ENCODE measurements at places on chromosomes 5 and 9.

GRCh38 chr5:146825033-146825432, 53.5 kb downstream of the PPP2R2B start:
- no peak for DNase-seq

DNA sequence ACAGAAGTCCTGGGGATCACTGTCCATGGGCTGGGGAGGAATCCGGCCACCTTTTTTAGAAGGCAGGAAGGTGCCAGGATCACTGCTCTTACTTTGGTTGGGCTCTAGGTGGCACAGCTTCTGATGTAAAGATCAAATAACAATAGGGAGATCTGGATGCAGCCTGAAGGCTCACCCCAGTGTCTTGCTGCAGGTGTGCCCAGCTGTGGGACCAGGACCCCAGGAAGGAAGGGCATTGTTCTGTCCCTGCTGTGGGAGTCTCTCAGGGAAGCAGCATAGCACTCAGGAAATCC, 69.6 kb downstream of the DAB2IP start:
- DNase-seq = no peak

- no peak for DNase-seq
Measured at GRCh38 chr5:31995006-31995405, 179.1 kb downstream of the GOLPH3 start.

DNA sequence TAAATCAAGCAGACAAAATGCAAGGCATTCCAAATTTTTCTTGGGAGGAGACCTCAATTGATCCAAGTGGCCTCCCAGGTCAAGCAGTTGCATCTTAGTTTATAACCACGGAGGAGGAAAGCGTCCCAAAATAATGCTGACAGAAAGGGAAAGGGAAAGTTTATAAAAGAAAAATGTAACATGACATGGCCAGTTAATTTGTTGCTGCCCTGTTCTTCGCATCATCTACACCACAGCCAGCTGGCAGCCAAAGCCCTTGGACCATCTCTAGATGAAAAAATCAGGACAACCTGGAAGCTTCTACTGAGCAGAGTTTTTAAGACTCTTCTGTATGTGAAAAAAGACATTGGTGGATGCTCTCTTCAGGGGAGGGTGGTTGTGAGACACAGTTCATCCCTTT, 128.8 kb upstream of the FBXL7 start:
- no peak for DNase-seq

DNA sequence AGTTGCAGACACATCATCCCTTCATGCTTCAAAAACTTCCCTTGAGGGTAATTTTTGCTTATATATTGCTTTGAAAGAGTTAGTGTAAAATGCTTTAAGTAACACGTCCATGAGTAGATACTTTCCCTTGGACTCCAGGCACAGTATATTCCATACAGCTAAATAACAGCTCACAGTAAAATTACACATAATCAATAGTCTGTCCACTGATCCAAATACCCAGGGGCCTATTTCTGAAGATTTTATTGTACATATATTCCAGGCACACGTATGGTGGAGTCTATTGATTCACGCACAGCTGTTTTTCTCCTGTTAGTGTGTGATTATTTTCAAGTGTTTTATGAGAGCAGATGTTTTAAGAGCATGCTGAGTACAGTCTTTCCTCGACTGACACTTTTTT, 223.7 kb upstream of the GRAMD2B start:
- no peak for DNase-seq

- no peak for DNase-seq
Measured at GRCh38 chr5:166571668-166572067, 1719.8 kb upstream of the WWC1 start.

- no peak for DNase-seq
Measured at GRCh38 chr9:72154468-72155285, 5.4 kb downstream of the GDA start.

GRCh38 chr5:38994324-38994927, 79.8 kb downstream of the RICTOR start:
- no peak for DNase-seq

DNA sequence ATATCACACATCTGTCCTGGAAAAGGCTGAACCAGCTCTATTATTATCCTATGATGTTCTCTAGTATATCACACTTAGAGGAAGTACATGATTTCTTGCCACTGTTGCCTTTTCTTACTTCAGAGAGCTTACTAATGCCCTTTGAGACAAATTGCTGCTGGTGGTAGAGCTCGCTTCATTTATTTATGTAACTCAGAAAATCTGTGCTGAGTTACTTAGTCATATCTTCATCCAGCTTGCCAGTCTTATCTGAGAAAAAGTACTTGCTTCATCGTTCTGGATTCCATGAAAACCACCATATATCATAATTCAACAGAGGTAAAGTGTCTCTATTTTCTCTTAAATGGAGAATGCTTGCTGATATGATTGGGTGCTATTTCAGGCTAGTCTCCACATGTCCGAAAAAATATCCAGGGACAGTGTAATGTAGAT, 26.6 kb downstream of the PTPDC1 start:
- DNase-seq = no peak

DNA sequence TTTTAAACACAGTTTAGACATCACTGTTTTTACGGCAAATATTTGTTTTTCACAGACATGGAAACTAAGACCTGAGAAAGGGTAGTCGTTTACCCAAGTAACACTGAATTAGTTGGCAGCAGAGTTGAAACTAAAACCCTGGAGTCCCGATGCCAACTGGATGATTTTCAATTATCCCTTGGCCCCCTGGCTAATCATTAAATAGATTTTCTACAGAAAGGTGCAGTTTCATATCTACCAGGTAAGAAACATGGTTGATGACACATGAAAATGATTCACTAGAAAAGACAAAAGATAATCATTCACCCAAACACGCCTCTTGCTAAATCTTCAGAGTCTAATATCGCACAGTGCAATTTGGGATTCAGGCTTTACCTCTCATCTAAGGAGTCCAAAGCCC, 136.9 kb downstream of the SEMA5A start:
- DNase-seq = no peak

DNA sequence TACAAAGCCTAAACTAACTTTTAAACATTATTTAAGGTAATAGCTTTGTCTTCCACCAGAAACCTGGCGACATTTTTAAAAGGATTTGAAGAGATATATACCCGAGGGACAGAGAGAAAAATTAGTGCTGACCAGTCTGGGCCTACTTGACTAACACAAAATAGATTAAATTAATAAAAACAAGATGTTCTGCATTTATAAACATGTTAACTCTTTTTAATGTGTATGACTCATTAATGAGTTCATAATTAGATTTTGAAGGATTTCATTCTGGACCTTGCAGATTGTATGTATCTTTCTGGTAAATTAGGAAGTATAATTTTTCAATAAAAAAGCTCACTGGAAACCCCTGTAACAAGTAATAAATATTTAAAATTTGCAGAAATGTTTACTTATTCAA, 459.1 kb upstream of the CDH9 start:
- DNase-seq = no peak

GRCh38 chr5:171484460-171484899, 65.0 kb downstream of the FGF18 start:
- no peak for DNase-seq
